Activated CD4-positive, CD25-positive, alpha-beta regulatory T cell treated with anti-CD3 and anti-CD28 coated beads, Interleukin-2, amount 50 U/mL, for 16 hours (primary cell): ENCODE measurements at places on chromosomes 4 and X.

GRCh38 chr4:181085557-181085956, 1157.6 kb upstream of the TENM3 start:
- no peak for DNase-seq

- no peak for DNase-seq
These were observed 140.1 kb downstream of the CBR4 start for GRCh38 chr4:168870004-168870403.

- DNase-seq = no peak
These were observed 130.3 kb downstream of the SCFD2 start for GRCh38 chr4:53235547-53235946.

- DNase-seq = no peak
These were observed 11.2 kb upstream of the CXCR3 start for GRCh38 chrX:71629467-71629866.

- no peak for DNase-seq
These were observed 83.8 kb downstream of the FAM53A start for GRCh38 chr4:1600211-1600780.

DNA sequence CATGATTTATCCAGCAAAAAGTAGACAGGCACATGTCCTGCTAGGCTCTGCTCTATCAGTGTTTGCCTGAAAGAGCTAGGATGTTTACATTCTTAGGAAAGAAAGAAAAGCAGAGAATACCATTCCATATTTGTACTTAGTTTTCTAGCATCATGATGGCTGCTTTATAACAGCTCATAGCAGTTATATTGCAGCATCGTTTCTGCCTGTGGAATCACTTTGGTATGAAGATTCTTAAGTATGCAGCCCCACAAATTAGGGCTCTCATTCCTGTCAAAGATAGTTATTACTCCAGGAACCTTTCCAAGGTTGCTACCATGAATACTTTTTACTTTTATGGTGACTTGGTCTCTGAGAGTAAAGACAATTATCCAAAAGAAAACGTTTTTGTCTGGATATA, 119.0 kb upstream of the MYOZ2 start:
- DNase-seq = no peak

DNA sequence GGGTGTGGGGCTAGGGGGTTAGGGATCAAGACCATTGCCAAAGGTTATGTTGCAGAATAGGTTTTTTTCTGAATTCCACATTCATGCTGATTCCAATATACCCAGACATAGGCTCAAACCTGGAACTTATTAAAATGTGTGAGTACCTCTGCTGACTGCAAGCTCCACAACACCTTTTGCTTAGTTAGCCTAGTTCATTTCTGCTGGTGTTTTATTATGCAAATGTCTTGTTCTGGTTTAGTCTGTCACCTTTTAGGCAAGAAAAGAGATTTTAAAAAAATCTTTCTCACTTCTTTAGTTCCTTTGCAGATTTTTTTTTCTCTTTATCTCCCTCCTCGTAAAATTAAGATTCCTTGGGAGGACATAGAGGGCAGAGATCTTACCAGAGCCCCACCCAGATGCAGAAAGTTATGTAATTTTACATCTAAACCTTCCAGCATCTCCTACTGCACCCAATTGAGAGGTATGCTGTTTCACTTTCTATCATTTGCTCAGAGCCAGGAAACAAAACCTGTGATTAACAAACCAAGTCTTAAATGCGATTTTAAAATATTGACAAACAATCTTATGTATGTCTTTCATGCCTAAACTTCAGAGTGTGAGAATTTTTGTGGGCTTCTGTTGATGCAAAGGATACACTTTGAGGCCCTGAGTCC, 190.7 kb upstream of the CLNK start:
- no peak for DNase-seq

DNA sequence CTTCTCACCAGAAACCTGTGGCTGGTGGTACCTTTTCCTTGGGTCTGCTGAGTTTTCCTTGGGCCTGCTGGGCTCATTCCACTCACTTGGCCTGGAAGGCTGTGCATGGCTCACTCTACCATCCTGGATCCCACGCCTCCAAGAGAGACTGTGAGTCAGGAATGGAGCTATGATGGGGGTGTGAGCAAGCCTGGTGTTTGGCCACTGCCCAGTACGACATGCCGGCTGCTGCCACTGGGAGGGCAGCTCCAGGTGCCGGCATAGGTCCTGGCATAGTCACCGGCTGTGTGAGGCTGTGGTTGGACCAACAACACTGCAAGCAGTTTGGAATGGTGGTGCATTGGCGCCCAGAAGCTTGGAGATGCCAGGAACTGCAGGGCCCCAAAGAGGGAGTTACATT, 721.7 kb downstream of the PCDH18 start:
- no peak for DNase-seq

GRCh38 chr4:152628128-152628527, 51.7 kb downstream of the TMEM154 start:
- no peak for DNase-seq

- DNase-seq = no peak
These were observed 7.0 kb upstream of the CRMP1 start for GRCh38 chr4:5899881-5900280.

- no peak for DNase-seq
These were observed 43.7 kb upstream of the UGT2A3 start for GRCh38 chr4:68995292-68995691.

GRCh38 chr4:76601791-76602190, 166.8 kb downstream of the SHROOM3 start:
- DNase-seq = no peak

DNA sequence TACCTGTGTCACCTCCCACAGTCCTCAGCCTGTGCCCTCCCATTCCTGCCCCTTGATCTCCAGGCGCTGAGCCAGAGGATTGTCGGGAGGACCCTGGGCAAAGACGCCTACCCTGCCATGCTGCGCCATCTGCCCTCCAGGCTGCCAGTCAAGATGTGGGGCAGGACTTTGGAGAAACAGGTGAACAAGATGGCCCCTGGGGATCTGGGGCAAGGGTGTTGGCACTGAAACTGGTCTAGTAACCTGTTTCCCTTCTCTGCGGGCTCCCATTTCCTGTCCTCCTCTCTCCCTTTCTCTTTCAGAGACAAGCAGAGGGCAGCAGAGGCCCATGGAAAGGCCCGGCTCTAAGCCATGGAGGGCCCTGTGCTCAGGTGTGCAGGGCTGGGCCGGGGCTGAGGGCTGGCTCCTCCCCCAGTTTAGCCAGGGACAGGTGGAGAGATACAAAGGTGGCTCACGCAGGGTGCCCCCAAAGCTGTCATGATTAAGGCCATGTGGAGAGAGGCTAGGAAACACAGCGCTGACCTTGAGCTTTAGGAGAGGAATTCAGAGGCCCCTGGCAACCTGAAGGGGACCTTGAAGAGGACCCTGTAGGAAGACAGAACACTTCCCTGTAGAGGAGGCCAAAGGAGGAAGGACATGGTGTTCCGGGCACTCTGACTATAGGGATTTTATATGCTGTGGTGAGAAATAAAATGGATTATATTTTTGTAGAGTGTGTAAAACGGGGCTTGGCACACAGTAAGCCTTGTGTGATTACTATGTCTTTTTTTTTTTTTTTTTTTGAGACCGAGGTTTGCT, at the start of gene GLOD5:
GLOD5 (plus strand) TSS at position 74 of the 798 bp plus-strand sequence; CDS start at position 118, 44 bp downstream.
- DNase-seq = no peak

GRCh38 chrX:18290200-18290599, 64.3 kb downstream of the SCML2 start:
- no peak for DNase-seq

GRCh38 chrX:133921764-133922389, 63.5 kb downstream of the GPC3 start:
- DNase-seq = no peak

DNA sequence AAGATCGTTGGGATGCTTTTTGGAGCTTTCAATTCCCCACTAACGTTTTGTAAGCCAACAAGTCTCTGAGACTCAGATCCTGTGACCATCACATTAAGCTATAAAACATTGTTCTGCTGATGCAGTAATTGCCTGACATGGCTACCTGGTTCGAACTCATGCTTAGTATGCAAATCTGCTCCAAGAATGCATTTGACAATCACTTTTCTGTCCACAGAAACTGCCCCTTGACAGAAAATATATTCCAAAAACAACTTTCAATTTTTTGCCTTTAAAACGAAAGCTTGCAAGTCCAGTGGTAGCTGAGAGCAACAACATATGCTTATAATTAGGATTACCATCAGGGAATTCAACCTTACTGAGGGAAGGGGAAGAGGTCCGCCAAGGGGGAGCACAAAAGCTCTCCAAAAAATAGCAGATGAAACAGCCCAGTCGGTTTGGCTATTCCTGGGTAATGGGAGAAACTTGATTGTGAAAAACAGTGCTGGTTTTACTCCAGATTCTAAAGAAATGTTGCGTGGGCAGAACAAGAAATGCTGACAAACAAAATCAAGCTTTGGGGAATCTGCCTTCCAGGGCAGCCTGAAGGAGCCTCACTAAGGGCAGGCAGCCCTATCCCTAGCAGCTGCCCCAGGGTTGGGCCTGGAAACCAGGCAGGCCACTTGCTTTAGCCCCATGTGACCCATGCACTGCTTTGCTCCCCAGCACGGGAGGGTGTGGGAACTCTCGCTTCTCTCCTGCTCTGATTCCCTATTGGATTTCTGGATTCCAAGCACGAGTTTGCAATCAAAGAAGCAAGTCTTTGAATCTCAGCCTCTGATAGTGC, 160.7 kb upstream of the LDB2 start:
- no peak for DNase-seq

GRCh38 chr4:161900110-161900509, 263.7 kb downstream of the FSTL5 start:
- DNase-seq = no peak

DNA sequence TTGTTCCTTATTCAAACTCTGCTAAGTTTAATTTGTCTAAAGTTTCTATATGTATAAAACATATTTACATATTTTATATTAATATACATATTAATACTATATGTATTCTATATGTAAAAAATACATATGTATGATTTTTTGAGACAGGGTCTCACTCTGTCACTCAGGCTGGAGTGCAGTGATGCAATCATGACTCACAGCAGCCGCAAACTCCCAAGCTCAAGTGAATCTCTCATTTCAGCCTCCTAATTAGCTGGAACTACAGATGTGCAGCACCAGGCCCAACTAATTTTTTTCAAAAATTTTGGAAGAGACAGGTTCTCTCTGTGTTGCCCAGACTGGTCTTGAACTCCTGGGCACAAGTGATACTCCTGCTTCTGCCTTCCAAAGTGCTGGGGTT, 684.9 kb downstream of the TRAM1L1 start:
- no peak for DNase-seq

DNA sequence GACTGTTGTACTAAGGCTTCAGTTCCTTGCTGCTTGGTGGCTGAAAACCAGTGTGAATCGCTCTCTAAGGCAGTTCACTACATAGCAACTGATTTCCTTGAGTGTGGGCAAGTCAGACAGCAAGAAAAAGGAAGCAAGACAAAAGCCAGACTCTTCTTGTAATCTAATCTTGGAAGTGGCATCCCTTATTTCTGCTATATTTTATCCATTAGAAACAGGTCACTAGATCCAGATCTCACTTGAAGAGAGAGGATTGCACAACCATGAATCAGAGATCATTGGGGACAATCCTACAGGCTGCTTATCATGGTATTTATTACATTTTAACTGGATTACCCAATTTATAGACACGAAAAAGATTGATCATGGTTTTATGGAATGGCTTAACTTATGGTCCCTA, 684.5 kb downstream of the GRID2 start:
- DNase-seq = no peak

- DNase-seq = no peak
These were observed 7.5 kb downstream of the P2RY4 start for GRCh38 chrX:70252491-70252890.

DNA sequence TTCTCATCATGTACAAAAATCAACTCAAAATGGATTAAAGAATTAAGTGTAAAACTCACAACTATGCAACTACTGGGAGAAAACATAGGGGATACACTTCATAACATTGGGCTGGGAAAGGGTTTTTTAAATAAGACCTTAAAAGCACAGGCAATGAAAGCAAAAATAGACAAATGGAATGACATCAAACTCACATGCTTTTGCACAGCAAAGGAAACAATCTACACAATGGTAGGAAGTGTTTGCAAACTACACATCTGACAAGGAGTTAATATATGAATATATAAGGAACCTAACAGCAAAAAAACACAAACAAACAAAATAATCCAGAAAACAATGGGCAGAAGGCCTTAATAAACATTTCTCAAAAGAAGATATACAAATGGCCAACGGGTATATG, 57.9 kb downstream of the FREM3 start:
- no peak for DNase-seq

DNA sequence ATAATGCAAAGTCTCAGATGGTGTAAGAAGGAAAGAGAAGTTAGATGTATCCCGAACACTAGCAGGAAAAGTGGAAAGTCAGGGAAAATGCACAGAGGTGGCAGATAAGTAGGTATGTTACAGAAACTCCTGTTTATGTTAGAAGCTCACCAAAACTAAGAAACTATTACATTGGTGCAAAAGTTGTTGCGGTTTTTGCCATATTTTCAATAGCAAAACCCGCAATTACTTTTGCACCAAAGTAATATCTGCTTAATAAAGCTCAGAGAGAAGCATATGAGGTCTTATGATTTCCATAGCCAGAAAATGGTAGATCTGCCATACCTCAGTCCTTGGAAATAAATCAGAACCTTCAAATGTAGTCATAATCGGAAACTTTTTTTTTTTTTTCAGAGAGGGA, 1035.6 kb downstream of the PCDH7 start:
- DNase-seq = no peak

DNA sequence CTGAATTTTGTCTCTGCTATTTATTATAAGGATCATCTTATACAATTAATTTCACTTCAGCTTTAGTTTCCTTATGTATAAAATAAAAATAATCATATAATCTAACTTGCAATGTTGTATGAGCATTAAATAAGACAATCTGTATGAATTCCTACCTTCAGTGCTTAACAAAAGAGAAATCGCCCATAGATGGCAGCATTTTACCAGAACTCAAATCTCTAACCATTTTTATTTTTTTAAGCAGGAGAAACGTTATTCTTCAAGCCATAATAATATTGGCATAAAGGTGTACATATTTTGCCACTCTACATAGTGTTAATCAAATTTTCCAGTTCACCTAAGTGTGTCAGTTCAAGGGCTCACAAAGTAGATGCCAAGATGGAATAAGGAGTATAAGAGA, 78.8 kb downstream of the TMEM47 start:
- DNase-seq = no peak
